ENCODE measurements at places on chromosomes 5 and 9.

DNA sequence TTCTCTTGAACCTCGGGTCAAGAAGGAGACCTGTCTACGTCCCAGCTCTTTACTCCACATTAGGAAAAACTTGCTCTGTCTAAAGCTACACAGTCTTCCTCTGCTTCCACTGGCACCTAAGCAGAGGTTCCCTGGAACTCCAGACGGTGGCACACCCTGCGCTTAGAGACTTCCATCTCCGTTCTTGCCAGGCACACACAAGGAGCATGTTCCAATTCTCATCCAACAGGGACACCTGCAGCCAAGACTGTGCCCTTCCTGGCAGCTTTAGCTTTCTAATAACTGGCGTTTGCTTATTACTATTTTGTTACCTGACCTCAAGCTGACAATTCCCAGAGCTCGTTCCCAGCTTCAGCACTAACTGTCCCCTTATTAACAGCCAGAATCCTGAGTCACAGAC, 16.0 kb downstream of the CAPSL start:
- DNase-seq, result no peak

GRCh38 chr9:71036501-71036900, 84.9 kb downstream of the TRPM3 start:
- DNase-seq, result no peak

- DNase-seq, result no peak
These were observed 365.8 kb upstream of the DAP start for GRCh38 chr5:11126844-11127243.

DNA sequence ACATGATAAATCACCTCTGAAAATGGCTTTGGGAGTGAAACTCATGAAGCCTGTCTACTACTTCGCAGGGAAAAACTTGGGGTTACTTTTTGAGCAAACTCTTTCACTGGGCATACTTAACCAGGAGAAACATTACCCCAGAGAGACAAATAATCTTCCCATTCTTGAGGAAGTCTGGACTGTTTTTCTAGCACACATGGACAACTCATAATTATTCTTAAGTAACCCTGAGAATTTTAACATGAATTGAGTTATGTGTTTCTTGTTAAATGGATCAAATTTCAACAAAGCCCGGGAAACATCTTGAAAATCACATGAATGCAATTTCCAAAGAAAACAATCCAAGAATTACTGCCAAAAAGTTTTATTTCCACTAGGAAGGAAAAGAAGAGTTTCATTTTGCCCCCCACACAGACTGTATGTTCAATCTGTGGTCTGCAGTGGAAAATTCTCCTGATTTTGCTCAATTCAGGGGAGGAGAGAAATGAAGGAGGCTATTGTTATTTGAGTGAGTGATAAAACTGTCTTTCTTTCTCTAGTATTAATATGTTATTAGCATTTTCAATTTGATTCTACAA, 564.8 kb upstream of the CLINT1 start:
- no peak for DNase-seq

GRCh38 chr9:111896942-111897600, 457 bp downstream of the UGCG start:
- peak; percentile 42 for DNase-seq

DNA sequence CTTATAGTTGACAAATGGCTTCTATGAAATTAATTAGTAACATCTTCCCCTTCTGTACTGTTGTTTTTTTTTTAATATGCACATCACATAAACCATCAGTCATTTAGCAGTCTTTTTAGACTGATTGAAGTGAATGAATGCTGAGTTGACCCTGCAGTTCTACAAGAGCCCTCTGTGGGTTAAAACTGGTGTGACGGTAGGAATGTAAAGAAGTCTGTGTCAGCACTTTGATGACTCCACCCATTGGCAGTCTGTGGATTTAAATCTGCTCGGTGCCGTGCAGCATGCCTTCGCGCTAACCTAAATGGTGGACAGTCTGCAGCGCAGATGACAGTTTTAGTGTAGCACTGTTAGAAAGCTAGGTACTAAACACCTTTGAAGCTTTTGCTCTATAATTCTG, 3.1 kb downstream of the GTF3C4 start:
- DNase-seq, result peak; percentile 38

DNA sequence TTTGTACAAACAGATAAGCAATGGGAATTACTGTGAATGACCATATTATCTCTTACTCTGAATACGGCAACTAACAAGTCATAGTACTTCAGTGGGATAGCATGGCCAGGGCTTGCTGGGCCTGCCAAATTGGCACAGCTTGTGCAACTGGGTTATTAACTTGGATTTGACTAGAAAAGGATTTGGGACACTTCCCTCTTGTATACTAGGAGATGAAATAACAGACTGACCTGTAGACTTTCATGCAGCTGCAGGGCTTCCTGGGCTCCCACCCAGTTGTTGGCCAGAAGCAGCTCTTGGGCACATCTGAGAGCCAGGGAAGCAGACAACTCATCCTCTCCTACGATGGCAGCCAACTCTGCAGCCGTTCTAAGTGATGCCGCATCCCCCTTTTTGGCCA, 39.8 kb downstream of the CNOT8 start:
- no peak for DNase-seq

GRCh38 chr5:115820846-115821245, 4.4 kb upstream of the CDO1 start:
- DNase-seq, result no peak

- DNase-seq, result no peak
These were observed 18.6 kb downstream of the TMEM252 start for GRCh38 chr9:68522131-68522530.

GRCh38 chr5:142432961-142433360, 108.1 kb upstream of the SPRY4 start:
- DNase-seq, result no peak

DNA sequence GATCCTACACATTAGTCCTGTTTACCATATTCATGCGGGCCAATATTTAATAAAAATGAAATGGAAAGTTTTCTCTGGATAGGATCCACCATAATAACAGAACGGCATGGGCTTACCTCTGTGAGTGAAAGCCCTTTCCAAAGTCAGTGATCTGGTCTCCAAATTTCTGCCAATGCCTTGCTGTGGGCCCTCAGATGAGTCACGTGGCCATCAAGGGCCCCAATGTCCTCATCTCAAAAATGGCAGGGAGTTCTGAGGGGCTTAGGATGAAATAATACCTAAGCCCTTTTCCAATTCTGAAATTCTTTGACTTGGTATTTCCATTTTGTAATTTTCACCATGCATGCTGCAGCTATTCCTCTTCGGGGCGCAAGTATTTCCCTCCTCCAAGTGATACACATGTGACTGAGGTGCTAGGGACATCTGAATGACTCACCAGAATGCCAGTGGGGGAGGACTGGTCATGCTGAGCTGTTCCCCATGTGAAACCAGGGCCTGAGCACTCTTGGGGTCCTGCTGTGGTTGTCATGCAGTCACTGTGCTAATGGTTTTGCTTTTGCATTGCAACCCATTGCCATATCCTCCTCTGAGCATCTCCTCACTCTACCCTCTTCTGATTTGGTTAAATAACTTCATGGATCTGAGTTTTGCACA, 35.0 kb downstream of the ITK start:
- DNase-seq, result no peak

GRCh38 chr9:134682026-134682425, 40.4 kb downstream of the COL5A1 start:
- no peak for DNase-seq

GRCh38 chr5:124439609-124440008, 306.8 kb downstream of the ZNF608 start:
- no peak for DNase-seq

- DNase-seq, result no peak
These were observed 183.2 kb upstream of the TUSC1 start for GRCh38 chr9:25861421-25861820.

- no peak for DNase-seq
These were observed 8.4 kb upstream of the UGT3A1 start for GRCh38 chr5:35999547-35999946.

GRCh38 chr5:113897748-113898147, 384.3 kb downstream of the YTHDC2 start:
- no peak for DNase-seq

GRCh38 chr5:137622850-137623249, 113.0 kb downstream of the KLHL3 start:
- no peak for DNase-seq

- no peak for DNase-seq
These were observed 238.2 kb upstream of the ADAMTS16 start for GRCh38 chr5:4901924-4902323.

DNA sequence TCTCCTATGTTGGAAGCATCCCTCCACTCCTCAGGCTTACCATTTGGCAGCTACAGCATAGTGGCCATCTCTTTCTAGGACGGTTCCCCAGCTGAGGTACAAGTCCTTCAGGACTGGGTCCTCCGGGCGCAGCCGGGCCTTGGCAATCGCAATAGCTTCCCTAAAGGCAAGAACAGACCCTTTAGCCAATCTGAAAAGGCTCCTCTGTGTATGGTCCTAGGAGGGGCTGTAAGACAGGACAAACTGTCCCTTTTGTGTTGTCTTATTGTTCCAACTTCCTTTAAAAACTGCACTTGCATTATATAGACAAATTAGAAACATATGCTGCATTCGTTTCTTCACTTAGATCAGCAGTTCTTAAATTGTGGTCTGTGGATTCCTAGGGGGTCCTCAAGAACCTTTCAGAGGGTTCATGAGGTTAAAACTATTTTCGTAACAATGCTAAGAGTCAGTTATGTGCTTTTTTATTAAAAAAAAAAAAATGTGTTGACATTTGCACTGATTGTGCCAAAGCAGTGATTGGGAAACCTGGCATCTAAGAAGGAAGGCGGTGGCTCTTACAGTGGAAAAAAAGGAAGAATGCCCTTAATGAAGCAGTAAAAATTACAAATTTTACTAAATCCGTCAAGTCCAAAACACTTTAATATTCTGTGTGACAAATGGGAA, 38.7 kb downstream of the GEMIN5 start:
- no peak for DNase-seq

- no peak for DNase-seq
These were observed 162.0 kb downstream of the C9orf50 start for GRCh38 chr9:129458663-129459546.

GRCh38 chr9:73269430-73270101, 117.9 kb downstream of the ANXA1 start:
- DNase-seq, result no peak

DNA sequence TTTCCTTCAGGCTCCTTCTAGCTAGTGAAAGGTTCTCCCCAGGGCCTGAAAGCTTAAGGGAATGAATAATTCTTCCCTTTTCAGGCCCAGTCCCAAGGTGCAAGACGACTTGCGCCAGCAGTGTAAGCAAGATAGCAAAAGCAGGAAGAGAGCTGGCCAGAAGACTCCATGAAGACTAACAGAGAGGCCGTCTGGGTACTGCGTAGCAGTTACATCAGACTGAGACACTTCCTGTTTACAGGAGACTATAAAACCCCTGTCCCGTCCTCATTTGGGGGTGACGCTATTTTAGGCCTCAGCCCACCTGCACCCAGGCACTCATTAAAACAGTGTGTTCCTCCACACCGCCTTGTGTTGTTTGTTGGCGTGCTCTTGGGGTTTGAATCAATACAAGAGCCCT, 90.7 kb upstream of the MOCS2 start:
- DNase-seq, result no peak

- DNase-seq, result no peak
These were observed 2.4 kb upstream of the SNX2 start for GRCh38 chr5:122772446-122772845.

DNA sequence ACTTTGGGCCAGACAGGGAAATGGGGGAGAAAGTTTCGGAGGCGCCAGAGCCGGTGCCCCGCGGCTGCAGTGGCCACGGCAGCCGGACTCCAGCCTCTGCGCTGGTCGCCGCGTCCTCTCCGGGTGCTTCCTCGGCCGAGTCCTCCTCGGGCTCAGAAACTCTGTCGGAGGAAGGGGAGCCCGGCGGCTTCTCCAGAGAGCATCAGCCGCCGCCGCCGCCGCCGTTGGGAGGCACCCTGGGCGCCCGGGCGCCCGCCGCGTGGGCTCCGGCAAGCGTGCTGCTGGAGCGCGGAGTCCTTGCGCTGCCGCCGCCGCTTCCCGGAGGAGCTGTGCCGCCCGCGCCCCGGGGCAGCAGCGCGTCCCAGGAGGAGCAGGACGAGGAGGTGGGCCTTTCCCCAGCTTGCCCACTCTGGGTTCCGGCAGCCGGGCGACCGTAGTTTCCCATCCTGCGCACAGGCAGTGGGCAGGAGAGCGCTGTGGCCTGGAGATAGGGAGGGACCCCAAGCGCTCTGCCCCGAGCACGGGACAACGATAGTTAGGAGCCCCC, 516 bp downstream of the MAST4 start:
- peak; percentile 38 for DNase-seq

- no peak for DNase-seq
These were observed 13.8 kb downstream of the DNM1 start for GRCh38 chr9:128216781-128217553.

DNA sequence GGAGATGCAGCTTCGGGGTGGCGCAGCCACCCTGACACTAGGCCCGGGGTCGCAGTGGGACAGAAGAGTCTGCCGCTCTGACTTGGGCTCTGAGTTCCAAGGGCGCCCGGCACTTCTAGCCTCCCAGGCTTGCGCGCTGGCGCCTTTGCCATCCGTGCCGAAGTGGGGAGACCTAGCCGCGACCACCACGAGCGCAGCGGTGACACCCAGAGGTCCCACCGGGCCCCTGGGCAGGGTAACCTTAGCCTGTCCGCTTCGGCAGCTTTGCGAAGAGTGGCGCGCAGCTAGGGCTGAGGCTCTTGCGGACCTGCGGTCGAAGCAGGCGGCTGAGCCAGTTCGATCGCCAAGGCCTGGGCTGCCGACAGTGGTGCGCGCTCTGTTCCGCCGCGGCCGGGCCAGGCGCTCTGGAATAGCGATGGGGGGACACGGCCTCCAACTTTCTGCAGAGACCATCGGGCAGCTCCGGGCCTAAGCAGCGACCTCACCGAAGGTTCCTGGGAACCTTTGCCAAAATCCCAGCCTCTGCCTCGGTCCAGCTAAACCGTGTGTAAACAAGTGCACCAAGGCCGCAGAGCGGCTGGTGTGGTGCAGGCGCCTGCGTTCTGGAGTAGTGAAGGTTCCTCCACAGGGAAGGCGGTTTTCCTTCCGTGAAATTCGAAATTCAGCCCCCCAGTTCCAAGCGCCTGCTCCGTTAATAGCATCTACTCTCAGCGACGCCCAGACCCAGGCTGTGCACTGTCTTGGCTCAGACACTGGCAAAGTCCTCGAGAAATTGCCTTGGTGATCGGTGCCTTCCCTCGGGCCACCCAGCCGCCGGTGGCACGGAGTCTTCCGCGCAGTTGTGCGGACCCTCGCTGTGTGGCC, 7.4 kb downstream of the TLX3 start:
- DNase-seq, result no peak
